ENCODE measurements at places on chromosomes 12 and 14. TPM values are rescaled to one million over a fixed set of nuclear protein-coding genes. Genes with fewer than 3 reads are reported as not detected.

KLRG1 gene
- 27.3 TPM for total RNA-seq

OR10G3 gene
- total RNA-seq, result not detected

C12orf60 gene
- total RNA-seq, result 1.9 TPM

ACVRL1 gene
- not detected for total RNA-seq

KRT6C gene
- total RNA-seq, result not detected

LRRC43 gene
- total RNA-seq, result 2.3 TPM

PGAM5 gene
- total RNA-seq, result 26.3 TPM

GRCh38 chr12:78095623-78096022 is 264.9 kb downstream of the NAV3 start:
- no peaks in the 10 kb centered on the region for H3K36me3 ChIP-seq
- no peak for DNase-seq
- no peak overlapping the region for H3K4me3 ChIP-seq
- no peaks in the 10 kb centered on the region for H3K4me1 ChIP-seq

DNA sequence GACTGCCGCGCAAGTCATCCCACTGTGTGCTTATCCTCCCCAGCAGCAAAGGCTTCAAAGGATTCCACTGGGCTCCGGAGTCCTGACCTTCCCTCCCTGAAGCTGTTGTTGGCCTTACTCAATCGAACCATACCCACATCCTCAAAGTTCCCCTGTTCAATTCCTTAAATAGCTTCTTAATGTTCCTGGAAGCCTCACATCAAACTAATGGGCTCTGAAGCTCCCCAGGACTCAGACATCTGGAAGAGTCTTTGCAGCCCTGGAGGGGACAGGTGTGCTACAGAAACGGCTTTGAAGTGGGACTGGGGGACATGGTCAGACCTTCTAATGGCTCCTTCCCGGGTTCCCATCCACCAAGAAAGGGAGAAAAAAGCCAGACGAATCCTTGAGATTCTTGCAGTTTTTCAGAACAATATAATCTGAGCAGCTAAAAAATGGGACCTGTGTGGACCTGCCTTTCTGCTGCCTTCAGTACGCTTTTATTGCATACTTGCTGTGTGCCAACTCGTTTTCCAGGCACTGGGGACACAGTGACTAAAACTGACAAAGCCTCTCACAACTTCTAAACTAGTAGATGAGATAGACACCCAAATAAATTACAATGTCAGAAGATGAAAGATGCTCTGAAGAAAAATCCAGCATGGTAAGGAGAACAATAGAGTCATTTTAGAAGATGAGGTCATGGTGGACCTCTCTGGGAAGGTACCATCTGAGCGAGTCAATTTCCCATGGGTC is 204.5 kb downstream of the MON2 start:
- DNase-seq, result no peak
- H3K36me3 ChIP-seq, result no peaks in the 10 kb centered on the region

DNA sequence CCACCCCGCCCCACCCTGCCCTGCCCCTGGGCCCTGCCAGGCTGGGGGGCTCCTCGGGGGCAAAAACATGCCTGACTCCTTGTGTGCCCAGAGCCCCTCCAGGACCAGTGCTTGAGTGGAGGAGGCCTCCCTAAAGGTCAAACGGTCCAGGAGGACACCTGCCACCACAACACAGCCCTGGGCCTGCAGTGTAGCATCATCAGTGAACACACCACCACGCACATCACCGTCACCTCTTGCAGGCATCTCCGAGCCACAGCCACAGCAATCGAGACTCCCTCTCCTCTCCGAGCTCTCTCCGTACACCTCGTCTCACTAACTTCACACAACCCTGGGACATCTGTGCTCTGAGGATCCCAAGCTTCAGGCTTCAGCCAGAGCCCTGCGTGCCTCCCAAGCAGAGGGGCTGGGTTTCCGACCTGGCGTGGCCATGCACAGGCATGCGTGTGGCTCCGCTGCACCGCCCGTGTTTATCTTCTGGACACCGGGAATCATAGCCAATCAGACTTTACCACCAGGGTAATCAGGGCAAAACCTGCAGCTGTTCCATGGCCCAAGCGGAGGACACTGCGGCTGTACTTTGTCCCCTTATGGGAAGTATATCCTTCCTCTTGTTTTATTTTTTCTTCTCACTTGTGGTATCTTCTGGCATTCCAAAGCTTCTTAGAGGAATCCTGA is 6.2 kb upstream of the DIO3 start:
- H3K4me3 ChIP-seq, result no peak overlapping the region
- DNase-seq, result no peak
- H3K27me3 ChIP-seq, result no peaks in the 10 kb centered on the region
- no peaks in the 10 kb centered on the region for H3K4me1 ChIP-seq

DNA sequence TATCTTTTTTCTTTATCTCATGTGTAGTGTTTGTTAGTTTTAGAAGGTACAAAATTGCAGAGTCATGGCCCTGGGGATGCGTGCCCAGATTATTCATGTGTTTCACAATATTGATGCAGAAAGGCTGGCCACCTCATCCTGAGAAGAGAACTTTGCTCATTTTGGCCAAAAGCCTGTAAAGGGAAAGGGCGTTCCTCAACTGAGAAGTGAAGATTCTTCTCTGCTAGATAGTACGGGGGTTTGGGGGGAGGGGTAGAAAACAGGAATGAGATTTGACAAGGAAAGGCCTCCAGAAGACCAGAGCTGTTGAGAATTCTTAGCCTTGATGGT is 1.7 kb downstream of the MGST1 start:
- no peak overlapping the region for H3K27ac ChIP-seq
- DNase-seq, result no peak

DNA sequence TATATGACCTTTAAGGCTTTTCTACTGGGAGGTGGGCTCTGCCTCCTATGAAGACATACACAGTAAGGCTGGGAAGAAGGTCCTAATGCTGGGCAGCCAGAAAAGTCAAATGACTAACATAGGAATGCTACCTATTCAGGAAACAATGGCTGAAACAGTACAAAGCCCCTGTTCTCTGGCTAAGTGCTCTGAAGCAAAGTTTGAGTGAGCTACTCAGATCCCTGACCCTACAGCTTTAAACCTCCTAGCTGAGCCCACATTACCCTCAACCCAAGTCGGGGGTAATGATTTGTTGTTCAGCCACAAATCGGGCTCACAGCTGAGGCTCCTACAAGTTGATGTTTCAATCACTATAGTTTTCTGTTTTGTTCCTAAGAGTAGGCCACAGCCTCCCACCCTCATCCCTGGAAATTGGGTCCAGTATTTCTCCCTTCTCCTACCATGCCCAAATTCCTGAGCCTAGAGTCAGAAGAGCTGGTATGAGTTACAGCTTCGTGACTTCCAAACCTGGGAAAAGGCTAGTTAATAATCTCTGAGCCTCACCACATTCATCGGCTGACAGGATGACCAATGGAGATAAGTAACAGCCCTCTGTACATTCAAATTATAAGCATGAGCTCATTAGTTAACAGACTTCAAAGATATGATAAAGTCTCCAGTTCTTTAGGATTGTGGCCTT is 46.5 kb downstream of the BTBD7 start:
- no peak for DNase-seq
- H3K4me3 ChIP-seq, result no peak overlapping the region
- H3K4me1 ChIP-seq, result no peaks in the 10 kb centered on the region
- H3K27ac ChIP-seq, result no peak overlapping the region

DNA sequence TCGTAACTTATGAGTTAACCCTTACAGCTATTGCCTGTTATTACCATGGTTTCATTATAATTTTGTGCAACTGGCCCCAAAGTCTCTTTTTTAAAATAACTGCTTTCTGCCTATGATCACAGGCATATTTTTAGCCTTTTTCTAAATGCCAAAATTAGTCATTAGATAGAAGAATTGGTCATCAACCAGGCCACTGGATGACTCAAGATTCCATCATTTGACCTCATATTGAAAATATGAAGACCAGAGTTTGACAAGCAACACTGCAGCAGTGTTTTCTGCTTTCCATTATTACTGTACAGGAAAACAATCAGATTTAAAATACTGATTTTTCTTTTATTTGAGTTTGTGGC is 54.7 kb upstream of the OTOGL start:
- no peaks in the 10 kb centered on the region for H3K4me1 ChIP-seq
- H3K36me3 ChIP-seq, result no peaks in the 10 kb centered on the region
- H3K4me3 ChIP-seq, result no peak overlapping the region
- no peaks in the 10 kb centered on the region for H3K27me3 ChIP-seq
- H3K27ac ChIP-seq, result no peak overlapping the region

DNA sequence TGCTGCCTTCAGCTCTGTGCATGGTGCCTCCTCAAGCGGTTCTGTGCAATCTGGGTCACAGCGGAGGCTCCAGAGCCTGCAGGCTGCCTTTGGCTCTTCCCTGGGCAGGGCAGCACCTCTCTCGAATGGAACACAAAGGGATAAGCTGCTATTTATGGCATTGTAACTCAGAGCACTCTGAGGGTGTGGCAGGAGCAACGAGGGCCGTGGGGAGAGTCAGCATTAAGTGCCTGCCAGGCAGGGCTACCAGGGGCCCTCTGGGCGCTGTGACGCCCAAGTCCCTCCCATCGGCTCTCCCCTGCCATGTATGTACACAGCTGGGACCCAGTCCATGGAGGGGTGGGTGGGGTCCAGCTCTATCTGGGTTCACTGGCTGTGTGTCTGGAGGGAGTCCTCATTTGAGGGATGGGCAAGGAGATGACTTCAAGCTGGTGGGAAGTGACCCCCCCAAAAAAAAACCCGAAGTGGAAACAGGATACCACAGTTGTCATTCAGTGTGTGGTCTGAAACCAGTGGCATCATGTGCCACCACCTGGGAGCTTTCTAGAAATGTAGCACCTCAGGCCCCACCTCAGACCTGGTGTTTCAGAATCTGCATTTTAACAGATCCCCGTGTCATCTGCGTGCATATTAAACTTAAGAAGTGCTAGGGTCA is 44.0 kb upstream of the OAS1 start:
- no peak for DNase-seq
- no peaks in the 10 kb centered on the region for H3K36me3 ChIP-seq
- no peaks in the 10 kb centered on the region for H3K27me3 ChIP-seq
- H3K4me1 ChIP-seq, result no peaks in the 10 kb centered on the region

DNA sequence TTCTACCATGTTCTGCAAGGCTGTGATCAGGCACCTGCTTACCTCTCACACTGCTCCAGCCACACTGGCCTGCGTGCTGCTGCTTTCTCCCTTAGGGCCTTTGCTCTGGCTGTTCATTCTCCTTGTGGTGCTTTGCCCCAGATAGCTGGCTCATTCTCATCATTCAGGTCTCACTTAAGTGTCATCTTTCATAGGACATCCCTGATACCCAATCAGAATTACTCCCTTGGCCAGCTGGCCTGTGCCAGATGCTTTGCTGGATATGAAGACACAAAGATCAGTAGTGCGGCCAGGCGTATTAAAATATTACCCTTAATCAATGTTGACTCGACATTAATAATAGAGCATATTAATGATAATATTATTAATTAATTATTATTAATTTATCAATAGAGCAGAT is 143.8 kb upstream of the FGD4 start:
- H3K36me3 ChIP-seq, result no peaks in the 10 kb centered on the region
- DNase-seq, result no peak
- no peaks in the 10 kb centered on the region for H3K4me1 ChIP-seq
- no peak overlapping the region for H3K27ac ChIP-seq
- no peaks in the 10 kb centered on the region for H3K27me3 ChIP-seq

GRCh38 chr14:21072031-21072473 is 1.9 kb downstream of the ARHGEF40 start:
- peaks cover 36% of the 10 kb centered on the region for H3K27me3 ChIP-seq
- H3K36me3 ChIP-seq, result no peaks in the 10 kb centered on the region
- no peak for DNase-seq
- peaks cover 21% of the 10 kb centered on the region for H3K4me1 ChIP-seq
- no peak overlapping the region for H3K4me3 ChIP-seq

- no peak overlapping the region for H3K27ac ChIP-seq
- no peaks in the 10 kb centered on the region for H3K36me3 ChIP-seq
- H3K27me3 ChIP-seq, result no peaks in the 10 kb centered on the region
- no peaks in the 10 kb centered on the region for H3K4me1 ChIP-seq
Observed at GRCh38 chr12:80050236-80050635, 49.1 kb upstream of the OTOGL start.

DNA sequence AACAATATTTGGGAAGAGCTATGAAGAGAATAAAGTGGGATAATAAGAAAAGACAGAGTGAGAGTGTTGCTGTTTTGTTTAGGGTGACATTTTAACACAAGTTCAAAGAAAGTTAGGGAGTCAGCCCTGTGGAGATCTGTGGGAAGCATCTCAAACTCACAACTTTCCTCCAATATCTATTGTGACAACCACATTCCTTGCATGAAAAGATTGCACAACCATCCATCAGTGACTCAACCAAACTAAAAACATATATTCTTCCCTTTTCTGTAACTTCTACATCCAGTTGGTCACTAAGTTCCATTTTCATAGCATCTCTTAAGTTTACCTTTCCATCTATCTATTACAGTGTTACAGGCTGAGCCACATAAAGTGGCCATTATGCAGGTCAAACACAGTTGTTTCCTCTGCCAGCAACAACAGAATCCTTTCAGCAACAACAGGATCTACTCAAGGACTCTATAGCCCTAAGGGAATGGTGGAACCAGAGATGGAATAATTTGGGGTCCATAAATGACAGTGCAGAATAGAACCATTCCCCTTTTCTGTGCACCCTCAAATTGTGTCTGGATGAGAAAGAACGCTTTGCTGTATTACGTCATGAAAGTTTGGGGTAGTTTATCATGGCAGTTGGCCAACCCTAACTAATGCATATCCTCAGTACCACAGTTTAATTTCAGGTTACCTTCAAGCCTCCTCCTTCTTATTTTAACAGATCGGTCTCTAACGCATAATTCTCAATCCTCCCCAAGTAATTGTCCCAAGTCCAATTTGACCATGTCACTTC is 118.8 kb downstream of the ST8SIA1 start:
- no peak for DNase-seq
- H3K4me3 ChIP-seq, result no peak overlapping the region
